GM12865 (cell line): ENCODE measurements at places on chromosomes 12 and 14.
A peak's percentile ranks its signal among the peaks of the same experiment; 100 is the strongest.

GRCh38 chr14:94816113-94816512, 46.2 kb upstream of the GSC start:
- DNase-seq = no peak

- DNase-seq = no peak
Observed at GRCh38 chr14:92412912-92413311, 89.9 kb downstream of the SLC24A4 start.

- no peak for DNase-seq
Observed at GRCh38 chr12:520119-520518, 60.4 kb downstream of the B4GALNT3 start.

DNA sequence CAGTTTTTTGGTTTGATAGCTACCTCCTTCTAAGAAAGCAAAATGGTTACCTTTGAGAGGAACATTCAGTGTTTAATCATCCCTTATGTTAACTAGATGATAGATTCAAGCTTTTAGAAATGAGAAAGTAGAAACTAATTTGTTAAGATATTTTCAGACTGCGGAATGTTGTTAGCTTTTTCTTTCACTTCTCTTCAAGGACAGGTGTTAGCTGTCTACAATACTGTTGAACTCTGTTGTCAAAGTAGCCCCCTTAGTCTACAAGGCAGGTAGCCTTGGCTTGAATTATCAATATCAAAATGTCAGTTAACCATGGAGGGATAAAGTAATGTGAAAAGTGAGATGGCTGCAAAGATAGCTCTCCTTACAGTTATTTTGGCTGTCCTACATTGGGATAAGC, 14.8 kb downstream of the MAPK1IP1L start:
- no peak for DNase-seq

- no peak for DNase-seq
Observed at GRCh38 chr12:5689773-5690172, 255.3 kb downstream of the ANO2 start.

DNA sequence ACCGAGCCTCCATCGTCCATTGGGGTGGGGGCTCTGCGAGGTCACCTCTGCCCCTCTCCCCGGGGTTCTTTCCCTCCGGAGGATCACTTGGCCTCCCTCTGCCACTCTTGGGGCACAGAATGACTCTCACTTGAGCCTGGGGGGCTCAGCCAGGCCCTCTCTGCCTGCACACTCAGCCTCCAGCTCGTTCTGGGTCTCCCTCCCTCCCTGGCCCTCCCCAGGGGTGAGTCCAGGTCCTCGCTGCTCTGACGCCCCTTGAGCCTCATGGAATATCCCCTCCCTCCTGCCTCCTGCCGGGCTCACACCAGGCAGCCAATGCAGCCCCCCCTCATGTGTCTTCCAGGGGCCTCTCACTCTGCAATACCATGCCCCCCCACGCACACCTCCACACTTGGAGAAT, 17.7 kb upstream of the SFSWAP start:
- DNase-seq = no peak

- peak; percentile 52 for DNase-seq
Observed at GRCh38 chr12:27334042-27334720, 1.5 kb downstream of the BMAL2 start.

GRCh38 chr12:118706437-118706836, 274.9 kb upstream of the SRRM4 start:
- peak; percentile 54 for DNase-seq

- DNase-seq = no peak
Observed at GRCh38 chr12:30484658-30485057, 211.0 kb downstream of the IPO8 start.

GRCh38 chr12:27709932-27710591, 570 bp upstream of the MRPS35 start:
- peak; percentile 51 for DNase-seq

DNA sequence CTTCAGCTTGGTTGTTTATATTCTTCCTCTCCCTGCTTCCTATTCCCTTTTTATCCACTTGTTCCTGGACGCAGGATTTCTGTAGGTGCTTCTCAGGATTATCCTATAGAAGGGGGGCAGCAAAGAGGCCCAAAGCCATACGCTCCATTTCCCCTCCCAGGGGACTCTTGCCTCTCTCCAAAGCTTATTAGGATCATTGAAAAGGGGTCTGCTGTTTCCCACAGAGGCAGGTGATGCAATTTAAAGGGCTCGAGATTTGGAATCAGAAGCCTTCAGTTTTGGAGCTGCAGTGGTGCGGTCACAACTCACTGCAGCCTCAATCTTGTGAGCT, 31.5 kb upstream of the SYNDIG1L start:
- no peak for DNase-seq

- DNase-seq = peak; percentile 71
Observed at GRCh38 chr14:71138448-71139293, 231.4 kb downstream of the PCNX1 start.

DNA sequence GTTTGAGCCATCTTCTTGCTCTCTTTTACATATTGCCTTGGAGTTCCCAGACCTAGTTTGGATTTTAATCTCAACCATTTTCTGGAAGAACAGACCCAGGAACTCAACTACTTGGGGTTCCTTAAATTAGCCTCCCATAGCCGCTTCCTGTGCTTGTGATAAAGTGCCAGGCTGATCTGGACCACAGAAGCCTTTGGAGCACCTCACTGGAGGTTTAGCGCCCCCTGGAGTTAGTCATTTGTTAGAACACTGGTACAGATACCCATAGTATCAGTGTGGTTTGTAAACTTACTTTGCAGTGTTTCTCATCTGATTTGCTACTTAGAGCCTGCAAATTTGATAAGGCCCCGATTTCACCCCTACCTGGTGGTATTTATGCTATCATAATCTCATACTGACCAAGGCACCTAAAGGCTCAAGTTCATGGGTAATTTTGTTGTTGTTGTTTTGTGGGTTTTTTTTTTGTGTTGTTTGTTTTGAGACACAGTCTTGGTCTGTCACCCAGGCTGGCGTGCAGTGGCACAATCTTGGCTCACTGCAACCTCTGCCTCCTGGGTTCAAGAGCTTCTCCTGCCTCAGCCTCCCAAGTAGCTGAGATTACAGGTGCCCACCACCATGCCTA, 3.7 kb downstream of the UNC119B start:
- DNase-seq = peak; percentile 88

GRCh38 chr12:89484470-89484869, 40.1 kb downstream of the GALNT4 start:
- no peak for DNase-seq

DNA sequence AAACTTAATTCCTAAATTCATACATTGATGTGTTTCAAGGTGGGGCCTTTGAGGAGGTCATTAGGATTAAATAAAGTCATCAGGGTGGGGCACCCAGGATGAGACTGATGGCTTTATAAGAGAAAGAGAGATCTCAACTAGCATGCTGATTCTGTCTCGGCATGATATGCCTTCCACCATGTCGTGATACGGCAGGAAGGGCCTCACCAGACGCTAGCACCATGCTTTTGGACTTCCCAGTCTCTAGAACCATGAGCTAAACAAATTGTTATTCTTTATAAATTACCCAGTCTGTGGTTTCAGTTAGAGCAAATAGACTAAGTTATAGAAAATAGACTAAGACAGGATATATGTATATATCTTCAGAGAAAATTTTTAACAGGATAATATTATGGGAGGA, 759.6 kb downstream of the MED13L start:
- no peak for DNase-seq

DNA sequence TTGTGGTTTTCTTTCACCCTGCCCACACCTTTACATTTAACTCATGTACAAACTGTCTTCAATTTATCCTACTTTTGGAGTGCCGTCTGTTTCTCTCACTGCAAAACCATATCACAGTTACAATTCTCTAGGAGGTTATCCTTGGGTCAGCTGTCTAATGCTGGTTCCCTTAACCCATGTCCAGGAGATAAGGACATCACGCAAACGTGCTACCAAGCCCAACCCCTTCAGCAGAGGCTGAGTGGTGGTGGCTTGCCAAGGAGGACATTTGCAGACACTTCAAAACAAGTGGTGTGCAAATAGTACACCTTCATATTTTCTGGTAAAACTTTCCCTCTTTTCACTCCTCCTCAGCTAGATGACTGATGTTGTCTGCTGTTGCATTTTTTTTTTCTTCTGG, 167.9 kb downstream of the PAX9 start:
- DNase-seq = no peak

DNA sequence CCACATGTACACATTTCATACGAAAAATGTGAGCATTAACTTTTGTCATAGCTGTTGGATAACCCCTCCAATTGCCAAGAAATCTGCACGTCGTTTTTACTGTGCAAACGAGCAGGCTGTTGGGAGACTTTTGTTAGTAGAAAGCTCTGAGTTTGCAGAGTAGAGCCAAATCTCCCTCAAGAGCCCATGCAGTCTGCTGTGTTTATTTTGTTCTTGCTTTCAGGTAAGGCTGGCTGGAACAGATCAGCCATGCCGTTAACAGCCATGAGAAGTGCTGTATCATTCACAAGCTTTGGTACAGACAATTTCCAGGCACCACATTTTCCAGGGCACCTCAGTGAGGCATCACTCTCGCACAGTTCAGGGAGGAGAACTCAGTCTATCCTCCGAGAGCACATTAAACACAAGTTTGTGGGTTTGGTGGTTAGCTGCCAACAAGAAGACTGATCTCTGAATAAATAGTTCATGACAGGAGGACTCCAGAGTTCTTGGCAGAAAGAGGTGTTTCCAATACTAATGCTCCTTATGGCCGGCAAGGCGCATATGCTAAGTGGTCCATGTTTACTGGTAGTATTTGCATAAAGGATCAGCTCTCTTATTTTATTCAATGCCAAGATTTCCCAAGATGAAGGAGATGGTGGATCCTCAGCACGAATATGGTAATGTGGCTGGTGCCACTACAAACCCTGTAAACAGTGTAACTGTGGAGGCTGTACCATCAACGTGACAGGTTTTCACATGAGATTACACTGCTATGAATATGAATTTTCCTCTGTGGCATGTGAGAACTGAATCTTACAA, 30.3 kb upstream of the PELI2 start:
- DNase-seq = no peak

GRCh38 chr14:60643463-60644314, 5.6 kb downstream of the SIX1 start:
- no peak for DNase-seq

DNA sequence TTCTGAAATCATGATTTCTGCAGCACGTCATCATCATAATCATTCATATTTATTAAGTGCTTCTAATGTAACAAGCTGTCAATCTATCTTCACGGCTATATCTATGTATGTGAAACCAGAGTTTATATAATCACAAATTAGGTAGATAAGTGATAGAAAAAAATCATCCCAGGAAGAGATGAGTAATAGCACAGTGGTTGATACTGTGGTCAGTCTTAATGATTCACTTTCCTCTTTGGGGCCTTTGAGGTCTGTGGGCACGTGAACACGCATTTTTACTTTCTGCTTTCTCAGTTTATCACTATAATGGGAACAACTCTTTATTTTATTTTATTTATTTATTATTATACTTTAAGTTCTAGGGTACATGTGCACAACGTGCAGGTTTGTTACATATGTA, 265.9 kb upstream of the NOVA1 start:
- no peak for DNase-seq

DNA sequence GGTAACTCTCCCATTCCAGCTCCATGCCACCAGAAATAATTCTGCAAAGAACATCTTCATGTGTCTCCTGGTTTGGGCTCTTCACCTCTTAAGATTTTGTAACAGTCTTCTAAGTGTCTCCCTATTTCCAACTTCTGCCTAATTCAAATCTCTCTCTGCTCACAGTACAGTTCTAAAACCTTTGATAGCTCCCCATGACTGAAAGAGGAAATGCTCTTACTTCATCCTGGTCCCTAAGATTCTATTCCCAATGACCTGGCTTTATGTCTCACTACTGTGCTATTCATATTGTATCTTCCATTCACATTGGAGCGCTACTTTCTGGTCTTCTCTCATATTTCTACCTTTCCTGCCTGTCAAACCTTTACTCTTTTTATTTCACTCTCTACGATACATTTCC, 1.6 kb downstream of the AMN1 start:
- DNase-seq = no peak

DNA sequence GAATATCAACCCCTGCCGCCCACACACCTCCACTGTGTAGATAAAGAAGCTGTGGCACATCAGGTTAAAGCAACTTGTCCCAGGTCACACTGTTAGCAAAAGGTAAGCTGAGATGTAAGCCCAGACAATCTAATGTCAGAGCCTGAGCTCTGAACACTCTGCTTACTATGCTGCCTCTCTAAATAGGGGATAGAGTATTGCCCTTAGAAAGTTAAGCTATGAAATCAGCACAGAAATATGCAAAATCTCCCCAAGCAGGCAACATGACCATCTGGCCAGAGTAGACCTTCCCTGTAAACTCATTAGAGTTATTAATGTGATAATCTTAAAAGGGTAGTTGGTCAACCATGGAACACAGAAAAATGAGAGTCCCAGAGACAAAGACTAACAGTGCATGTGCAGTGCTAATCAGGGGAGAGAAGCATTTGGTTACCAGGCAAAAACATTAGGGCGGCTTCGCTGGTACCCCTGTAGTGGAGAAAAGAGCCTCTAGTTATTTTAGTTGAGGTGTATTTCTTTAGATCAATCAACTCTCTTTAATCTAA, 171.0 kb downstream of the BTG1 start:
- DNase-seq = no peak

DNA sequence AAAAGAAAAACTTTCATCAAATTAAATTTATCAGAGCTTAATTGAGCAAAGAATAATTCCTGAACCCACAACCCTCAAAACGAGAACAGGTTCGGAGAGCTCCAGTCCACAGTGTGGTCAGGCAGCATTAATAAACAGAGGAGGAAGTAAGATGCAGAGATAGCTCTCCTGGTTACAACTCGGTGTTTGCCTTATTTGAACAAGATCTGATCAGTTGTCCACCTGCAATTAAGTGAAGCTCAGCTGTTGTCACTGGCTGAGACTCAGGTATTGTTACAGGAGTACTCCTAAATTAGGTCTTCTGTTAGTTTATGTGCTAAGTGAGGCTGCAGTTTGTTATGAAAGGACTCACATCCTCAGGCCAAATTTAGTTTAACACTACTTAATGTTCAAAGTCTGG, 451.4 kb upstream of the PDE3A start:
- DNase-seq = no peak

DNA sequence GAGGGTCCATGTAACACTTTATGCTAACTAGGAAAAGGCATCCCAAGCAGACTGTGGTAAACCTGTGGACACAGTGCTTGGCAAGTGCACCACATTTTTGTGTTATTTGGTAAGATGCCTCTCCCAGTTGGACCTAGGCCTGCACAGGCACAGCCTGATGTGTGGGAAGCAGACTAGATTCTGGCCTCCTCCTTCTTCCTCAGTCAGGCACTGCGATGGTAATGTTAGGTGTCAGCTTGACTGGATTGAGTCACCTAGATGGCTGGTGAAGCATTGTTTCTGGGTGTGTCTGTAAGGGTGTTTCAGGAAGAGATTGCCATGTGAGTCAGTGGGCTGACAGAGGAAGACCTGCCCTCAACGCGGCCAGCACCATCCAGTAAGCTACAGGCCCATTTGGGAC, 25.3 kb upstream of the RHOJ start:
- DNase-seq = no peak
